Thoracic aorta (tissue), 2 donors: ENCODE measurements at places on chromosomes 4 and X. TPM values are rescaled to one million over a fixed set of nuclear protein-coding genes. Genes with fewer than 3 reads are reported as not detected.
A peak's percentile ranks its signal among the peaks of the same experiment; 100 is the strongest.

DNA sequence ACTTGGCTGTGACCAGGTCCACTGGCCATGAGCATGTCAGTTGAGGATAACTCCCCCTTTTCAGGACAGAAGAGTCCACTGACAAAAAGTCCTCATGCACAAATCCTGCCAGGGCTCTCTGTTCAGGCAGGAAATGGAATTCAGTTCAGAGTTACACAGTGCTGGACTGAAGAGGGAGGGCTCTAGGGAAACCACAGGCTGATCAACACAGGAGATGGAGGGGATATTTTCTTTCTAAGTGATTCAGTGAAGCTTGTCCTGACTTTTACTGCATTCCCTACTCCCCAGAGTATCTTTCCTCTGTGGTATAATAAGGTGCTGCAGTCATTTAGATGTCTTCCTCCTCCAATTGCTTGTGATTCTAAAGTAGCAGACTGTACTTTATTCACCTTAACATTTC is 335.5 kb upstream of the IGFBP7 start:
- DNase-seq: no peak
- no peaks in the 10 kb centered on the region for H3K27me3 ChIP-seq
- no peak overlapping the region for H3K4me3 ChIP-seq

Gene EDNRA
- 22.2 TPM for total RNA-seq

Gene CFAP299
- not detected for total RNA-seq

DNA sequence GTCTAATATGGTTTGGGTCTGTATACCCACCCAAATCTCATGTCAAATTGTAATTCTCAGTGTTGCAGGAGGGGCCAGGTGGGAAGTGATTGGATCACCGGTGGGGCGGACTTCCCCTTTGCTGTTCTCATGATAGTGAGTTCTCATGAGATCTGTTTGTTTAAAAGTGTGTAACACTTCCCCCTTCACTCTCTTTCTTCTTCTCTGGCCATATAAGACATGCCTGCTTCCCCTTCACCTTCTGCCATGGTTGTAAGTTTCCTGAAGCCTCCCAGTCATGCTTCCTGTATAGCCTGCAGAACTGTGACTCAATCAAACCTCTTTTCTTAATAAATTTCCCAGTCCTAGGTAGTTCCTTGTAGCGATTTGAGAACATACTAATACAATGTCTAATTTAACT is 19.7 kb upstream of the SCRG1 start:
- no peak for DNase-seq
- H3K36me3 ChIP-seq: no peaks in the 10 kb centered on the region
- no peak overlapping the region for H3K4me3 ChIP-seq

GRCh38 chr4:150583287-150584110 is 1.5 kb downstream of the MAB21L2 start:
- no peaks in the 10 kb centered on the region for H3K4me1 ChIP-seq
- H3K36me3 ChIP-seq: no peaks in the 10 kb centered on the region
- DNase-seq: no peak
- H3K27ac ChIP-seq: no peak overlapping the region
- no peaks in the 10 kb centered on the region for H3K27me3 ChIP-seq
- peak overlapping the region; percentile 63 for H3K4me3 ChIP-seq

- H3K27ac ChIP-seq: no peak overlapping the region
- peaks cover 30% of the 10 kb centered on the region for H3K36me3 ChIP-seq
Measured at GRCh38 chr4:108029016-108029720, 39.5 kb downstream of the HADH start.

DNA sequence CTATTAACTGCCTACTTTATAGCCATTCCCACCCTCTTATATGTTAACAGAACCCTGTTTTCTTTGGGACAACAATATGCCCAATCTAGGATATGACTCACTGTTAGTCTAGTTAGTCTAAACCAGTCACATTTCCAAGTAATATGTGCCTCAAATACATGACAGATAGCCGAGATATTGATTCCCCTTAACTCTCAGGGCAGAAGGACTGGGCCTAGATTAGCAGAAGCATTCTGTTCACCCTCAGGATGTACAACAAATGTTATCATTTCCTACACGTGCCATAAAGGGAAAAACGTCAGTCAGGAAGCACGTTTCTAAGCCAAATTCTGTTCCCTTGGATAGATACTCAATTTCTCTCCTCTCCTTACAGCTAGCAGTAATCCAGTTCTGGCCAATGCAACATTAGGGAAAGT is 114.1 kb downstream of the SLC10A7 start:
- no peak overlapping the region for H3K4me3 ChIP-seq
- H3K4me1 ChIP-seq: no peaks in the 10 kb centered on the region
- H3K27ac ChIP-seq: no peak overlapping the region
- H3K27me3 ChIP-seq: no peaks in the 10 kb centered on the region
- no peak for DNase-seq
- H3K36me3 ChIP-seq: no peaks in the 10 kb centered on the region

DNA sequence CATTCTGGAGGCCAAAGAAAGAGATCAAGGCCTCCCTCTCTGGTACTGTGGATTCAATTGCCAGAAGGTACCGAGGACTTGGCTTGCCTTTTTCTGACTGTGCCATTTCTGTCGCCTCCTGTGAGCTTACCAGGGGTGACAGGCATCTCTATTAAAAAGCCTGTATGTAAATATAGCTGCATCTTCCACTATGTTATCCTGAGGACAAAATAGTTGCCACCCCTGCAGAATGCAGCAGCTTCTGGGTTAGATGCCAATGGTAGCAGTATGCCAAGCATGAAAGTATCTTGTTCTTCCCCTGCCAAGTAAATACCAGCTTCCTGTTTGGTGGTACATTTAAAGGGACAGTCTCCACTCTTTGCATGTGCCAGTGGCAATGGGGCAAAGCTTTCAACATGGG is 10.7 kb downstream of the TRPC5OS start:
- no peaks in the 10 kb centered on the region for H3K27me3 ChIP-seq
- H3K4me1 ChIP-seq: no peaks in the 10 kb centered on the region
- no peaks in the 10 kb centered on the region for H3K36me3 ChIP-seq

GRCh38 chr4:77992581-77992980 is 64.5 kb upstream of the FRAS1 start:
- H3K36me3 ChIP-seq: no peaks in the 10 kb centered on the region
- DNase-seq: no peak
- H3K27me3 ChIP-seq: no peaks in the 10 kb centered on the region
- H3K27ac ChIP-seq: no peak overlapping the region
- H3K4me1 ChIP-seq: no peaks in the 10 kb centered on the region

Gene TCEAL2
- 10.3 TPM for total RNA-seq

- H3K4me3 ChIP-seq: no peak overlapping the region
- H3K36me3 ChIP-seq: no peaks in the 10 kb centered on the region
- DNase-seq: no peak
- H3K4me1 ChIP-seq: no peaks in the 10 kb centered on the region
- no peaks in the 10 kb centered on the region for H3K27me3 ChIP-seq
Measured at GRCh38 chr4:88240297-88240714, 44.1 kb downstream of the PPM1K start.

- no peaks in the 10 kb centered on the region for H3K27me3 ChIP-seq
- no peak overlapping the region for H3K4me3 ChIP-seq
- no peaks in the 10 kb centered on the region for H3K4me1 ChIP-seq
- H3K36me3 ChIP-seq: no peaks in the 10 kb centered on the region
Measured at GRCh38 chr4:104866809-104867208, 279.9 kb upstream of the TET2 start.

Gene TBC1D8B
- total RNA-seq: 7.9 TPM

Gene SPANXC
- total RNA-seq: not detected

DNA sequence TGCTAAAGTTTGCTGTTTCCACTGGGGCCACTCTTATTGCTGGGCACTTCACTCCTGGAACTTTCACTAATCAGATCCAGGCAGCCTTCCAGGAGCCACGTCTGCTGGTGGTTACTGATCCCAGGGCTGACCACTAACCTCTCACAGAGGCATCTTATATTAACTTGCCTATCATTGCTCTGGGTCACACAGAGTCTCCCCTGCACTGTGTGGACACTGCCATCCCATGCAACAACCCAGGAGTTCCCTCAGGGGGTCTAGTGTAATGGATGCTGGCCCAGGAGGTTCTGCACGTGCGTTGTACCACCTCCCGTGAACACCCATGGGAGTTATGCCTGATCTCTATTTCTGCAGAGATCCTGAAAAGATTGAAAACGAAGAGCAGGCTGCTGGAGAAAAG is 41.8 kb upstream of the IQSEC2 start:
- no peaks in the 10 kb centered on the region for H3K36me3 ChIP-seq
- no peak for DNase-seq

- no peak overlapping the region for H3K27ac ChIP-seq
- no peak overlapping the region for H3K4me3 ChIP-seq
- DNase-seq: no peak
- no peaks in the 10 kb centered on the region for H3K36me3 ChIP-seq
- no peaks in the 10 kb centered on the region for H3K4me1 ChIP-seq
- H3K27me3 ChIP-seq: no peaks in the 10 kb centered on the region
Measured at GRCh38 chrX:154298312-154298711, 2.7 kb downstream of the TKTL1 start.

- H3K4me3 ChIP-seq: no peak overlapping the region
- DNase-seq: no peak
- no peaks in the 10 kb centered on the region for H3K36me3 ChIP-seq
- no peak overlapping the region for H3K27ac ChIP-seq
Measured at GRCh38 chr4:41022116-41022515, 192.2 kb downstream of the APBB2 start.
